Uterine smooth muscle cell (primary cell): ENCODE measurements at places on chromosomes 12 and 14. TPM values are rescaled to one million over a fixed set of nuclear protein-coding genes. Genes with fewer than 3 reads are reported as not detected.

AQP2 gene
- total RNA-seq = not detected in 2 replicates

KERA gene
- total RNA-seq = not detected in 2 replicates

PLEKHH1 gene
- 0.62 and 0.77 TPM in 2 replicates for total RNA-seq

DAD1 gene
- 205 and 233 TPM in 2 replicates for total RNA-seq

DPPA3 gene
- total RNA-seq = not detected in 2 replicates

STXBP6 gene
- 7.1 and 10.2 TPM in 2 replicates for total RNA-seq

PIANP gene
- under 0.01 TPM in 1 of 2 replicates, not detected in the other for total RNA-seq

ITGA7 gene
- 26.6 and 47.0 TPM in 2 replicates for total RNA-seq
